Esophagus squamous epithelium (tissue), 5 donors: ENCODE measurements at places on chromosomes 2 and 18.

DNA sequence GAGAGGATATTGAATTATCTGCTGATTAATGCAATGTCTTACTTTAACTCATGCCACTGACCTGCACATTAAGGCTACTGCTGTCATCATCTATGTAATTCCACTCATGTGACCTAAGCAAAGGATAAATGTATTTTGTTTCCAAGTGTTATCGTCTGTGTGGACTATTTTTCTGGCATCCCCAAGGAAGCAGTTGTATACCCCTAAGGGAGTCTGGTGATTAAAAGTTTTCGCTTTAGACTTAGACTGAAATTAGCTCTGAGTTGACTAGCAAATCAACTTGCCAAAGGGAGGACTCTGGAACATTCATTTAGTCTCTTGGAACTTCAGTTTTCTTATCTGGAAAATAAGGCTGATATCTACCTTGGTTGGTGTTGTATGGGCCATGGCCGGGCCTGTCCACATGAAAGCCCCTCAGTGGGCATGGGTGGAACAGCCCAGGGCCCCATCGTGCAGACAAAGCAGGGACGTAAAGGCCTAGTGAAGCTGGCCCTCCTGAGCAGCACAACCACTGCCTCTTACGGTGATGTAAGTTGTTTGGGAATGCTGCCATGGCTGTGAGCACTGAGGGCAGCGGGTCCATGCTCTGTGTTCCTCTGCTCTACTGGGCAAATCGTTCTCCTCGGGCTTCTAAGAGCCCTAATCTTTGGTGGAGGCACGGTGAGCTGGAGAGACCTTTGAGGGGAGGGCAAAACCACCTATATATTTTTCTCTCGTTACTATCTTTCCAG, 144.4 kb upstream of the RNF152 start:
- no peak overlapping the region for H3K27ac ChIP-seq
- no peak for DNase-seq
- H3K27me3 ChIP-seq: no peaks in the 10 kb centered on the region
- no peaks in the 10 kb centered on the region for H3K36me3 ChIP-seq

DNA sequence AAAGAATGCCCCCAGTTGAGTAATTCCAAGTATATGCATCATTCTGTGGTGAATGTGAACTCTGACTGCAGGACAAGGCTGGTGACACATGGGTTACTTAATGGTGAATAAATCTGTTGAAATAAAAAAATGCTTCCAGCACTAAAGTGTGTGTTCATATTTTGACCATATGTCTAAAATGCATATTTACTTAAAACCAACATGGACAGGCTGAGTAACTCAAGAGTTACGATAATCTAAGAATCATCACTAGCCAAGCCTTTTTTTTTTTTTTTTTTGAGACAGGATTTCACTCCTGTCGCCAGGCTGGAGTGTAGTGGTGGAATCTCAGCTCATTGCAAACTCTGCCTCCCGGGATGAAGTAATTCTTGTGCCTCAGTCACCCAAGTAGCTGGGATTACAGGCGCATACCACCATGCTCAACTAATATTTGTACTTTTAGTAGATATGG, 47.1 kb upstream of the CCBE1 start:
- no peaks in the 10 kb centered on the region for H3K4me1 ChIP-seq
- no peaks in the 10 kb centered on the region for H3K27me3 ChIP-seq
- no peak overlapping the region for H3K4me3 ChIP-seq
- H3K36me3 ChIP-seq: no peaks in the 10 kb centered on the region
- no peak overlapping the region for H3K27ac ChIP-seq
- DNase-seq: no peak

DNA sequence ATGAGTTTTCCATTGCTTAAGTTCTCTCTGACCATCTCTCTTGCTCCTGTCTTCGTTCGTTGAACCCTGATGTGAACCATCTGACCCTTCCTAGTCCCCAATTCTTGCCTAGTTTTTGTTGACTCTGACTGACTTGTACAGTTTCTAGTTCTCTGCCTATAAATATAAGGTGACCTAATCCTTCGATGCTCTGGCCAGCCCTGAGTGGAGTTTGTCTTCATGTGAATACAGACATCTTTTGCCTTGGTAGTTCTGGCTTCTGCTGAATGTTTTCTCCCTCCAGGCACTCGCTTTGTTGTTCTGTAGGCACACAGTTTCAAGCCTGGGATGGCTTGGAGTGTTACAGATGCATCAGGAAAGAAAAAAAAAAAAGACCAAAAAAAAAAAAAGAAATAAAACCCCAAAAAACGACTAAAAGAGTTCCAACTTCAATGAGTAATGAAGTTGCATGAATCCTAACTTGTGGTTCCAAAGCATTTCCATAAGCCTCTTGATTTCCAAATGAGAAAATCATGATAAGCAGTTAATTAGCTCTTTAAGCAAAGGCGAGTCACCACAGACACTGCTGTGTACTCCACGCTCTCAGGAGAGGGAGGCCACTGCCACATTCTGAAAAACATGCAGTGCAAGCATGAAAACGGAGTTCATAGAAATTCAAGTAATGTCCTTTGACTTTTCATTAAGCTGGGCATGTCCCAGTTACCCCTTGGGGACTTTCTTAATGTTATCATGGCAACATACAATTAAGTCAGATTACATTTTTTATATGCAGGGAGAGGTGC, 165.2 kb downstream of the TDRD15 start:
- H3K27me3 ChIP-seq: no peaks in the 10 kb centered on the region
- DNase-seq: no peak
- no peak overlapping the region for H3K27ac ChIP-seq
- H3K4me1 ChIP-seq: no peaks in the 10 kb centered on the region

DNA sequence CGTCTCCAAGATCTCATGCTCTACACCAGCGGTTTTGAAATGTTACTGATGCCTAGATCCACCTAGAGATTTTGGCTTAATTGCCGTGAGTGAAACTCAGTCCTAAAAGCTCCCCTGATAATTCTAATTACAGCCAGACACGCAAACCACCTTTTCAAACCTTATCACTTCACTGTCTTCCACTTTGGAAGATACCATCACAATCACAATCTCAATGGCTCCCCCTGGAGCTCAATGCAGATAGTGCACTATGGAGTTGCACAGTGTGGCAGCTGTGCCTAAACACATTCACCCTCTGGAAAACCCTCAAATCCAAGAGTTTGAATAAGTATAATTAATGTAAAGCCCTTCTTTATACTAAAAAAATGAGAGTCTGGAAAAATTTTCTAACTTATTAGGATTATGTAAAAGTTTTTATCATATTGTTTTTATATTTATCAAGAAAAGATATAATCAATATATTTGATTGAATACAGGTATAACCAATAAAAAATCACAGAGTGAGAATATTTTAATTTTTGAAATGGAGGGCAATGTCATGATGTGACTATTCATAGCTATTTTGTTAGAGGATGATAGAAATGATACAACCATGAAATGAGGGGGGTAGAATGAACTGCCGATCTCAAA, 102.9 kb upstream of the SLC8A1 start:
- H3K27me3 ChIP-seq: no peaks in the 10 kb centered on the region
- no peak for DNase-seq
- H3K4me3 ChIP-seq: no peak overlapping the region
- no peaks in the 10 kb centered on the region for H3K4me1 ChIP-seq
- H3K36me3 ChIP-seq: no peaks in the 10 kb centered on the region
- no peak overlapping the region for H3K27ac ChIP-seq

DNA sequence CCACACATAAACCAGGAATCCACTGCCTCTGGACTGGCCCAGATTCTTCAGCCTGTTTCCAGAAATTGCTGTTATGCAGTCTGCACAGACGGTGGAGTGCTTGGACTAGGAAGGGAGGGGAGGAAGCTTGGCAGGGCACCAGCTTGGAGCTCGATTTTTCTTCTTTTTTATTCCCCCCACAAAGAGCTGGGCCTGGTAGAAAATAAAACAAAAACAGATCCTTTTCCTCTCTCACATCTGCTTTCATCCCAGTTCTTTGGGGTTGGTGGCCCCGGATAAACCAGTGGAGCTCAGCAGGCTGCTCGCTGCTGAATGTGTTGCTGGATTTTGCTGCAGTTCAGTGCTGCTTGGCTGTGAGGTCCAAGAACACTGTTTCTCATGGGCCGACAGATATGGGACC, 16.0 kb downstream of the LRRTM1 start:
- no peaks in the 10 kb centered on the region for H3K36me3 ChIP-seq
- H3K4me3 ChIP-seq: no peak overlapping the region
- no peaks in the 10 kb centered on the region for H3K4me1 ChIP-seq
- no peak for DNase-seq
- H3K27me3 ChIP-seq: no peaks in the 10 kb centered on the region

- no peaks in the 10 kb centered on the region for H3K4me1 ChIP-seq
- no peaks in the 10 kb centered on the region for H3K36me3 ChIP-seq
- H3K4me3 ChIP-seq: no peak overlapping the region
- H3K27ac ChIP-seq: no peak overlapping the region
- H3K27me3 ChIP-seq: no peaks in the 10 kb centered on the region
Observed at GRCh38 chr18:56469582-56469981, 168.8 kb downstream of the TXNL1 start.
